ENCODE measurements at places on chromosomes 2 and 18.

DNA sequence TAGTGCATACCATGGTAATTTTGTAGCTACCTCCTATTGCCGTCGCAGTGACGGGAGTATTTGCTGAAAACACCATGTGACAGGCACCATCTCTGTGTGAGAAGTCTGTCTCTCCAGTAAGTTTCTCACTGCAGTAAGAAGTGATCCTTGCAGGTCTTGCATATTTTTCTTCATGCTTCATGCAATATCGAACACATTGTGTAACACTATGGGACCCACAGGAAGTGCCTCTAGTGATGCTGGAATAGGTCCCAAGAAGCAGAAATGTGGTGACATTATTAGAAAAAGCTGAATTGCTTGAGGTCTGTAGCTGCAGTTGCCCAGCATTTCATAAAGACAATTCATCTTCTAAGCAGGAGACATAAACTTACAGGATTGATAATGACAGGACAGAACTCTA lies 167.6 kb downstream of the DCDC2C start:
- no peak for DNase-seq

GRCh38 chr18:9708057-9708433 lies at the start of gene RAB31:
Gene RAB31, plus strand, starts transcription at chr18:9708301. Its CDS starts 105 bp downstream, at chr18:9708406.
- DNase-seq = peak; percentile 12

GRCh38 chr2:150232871-150233270 lies 254.6 kb downstream of the RND3 start:
- DNase-seq = no peak

DNA sequence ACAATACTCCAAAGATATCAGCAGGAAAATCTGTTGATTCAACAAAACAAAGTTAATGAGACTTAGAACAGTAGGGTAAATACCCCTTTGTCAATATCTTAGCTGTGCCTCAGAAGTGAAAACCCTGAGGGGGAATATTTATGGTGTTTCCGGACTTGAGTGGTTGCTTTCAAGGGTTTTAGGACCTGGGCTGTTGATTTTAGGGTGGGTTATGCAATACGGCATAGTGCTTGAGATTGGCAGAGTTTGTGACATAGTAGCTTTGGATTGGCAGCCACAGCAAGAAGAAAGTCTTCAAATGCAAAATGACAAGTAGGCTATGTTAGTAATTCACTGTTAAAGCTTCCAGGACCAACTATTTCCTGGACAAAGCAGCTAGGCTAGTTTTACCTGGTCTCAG lies 826.3 kb upstream of the CDH2 start:
- no peak for DNase-seq

DNA sequence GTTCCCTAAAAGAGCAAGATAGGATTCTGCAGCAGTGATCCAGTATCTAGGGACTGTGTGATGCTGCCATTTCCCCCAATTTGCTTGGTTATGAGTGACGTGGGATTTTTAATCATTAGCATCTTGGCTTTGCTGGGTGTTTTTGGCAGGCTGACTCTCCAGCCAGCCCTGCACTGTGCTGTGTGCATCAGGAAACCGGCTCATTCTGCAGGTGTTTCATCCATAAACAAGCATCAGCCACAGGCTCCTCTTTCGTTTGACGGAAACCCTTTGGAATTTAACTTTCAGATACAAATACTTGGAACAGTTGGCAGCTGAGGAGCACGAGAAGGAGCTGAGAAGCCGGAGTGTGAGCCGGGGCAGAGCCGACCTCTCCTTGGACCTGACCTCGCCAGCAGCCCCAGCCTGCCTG lies 135.9 kb downstream of the TPGS2 start:
- DNase-seq = no peak

DNA sequence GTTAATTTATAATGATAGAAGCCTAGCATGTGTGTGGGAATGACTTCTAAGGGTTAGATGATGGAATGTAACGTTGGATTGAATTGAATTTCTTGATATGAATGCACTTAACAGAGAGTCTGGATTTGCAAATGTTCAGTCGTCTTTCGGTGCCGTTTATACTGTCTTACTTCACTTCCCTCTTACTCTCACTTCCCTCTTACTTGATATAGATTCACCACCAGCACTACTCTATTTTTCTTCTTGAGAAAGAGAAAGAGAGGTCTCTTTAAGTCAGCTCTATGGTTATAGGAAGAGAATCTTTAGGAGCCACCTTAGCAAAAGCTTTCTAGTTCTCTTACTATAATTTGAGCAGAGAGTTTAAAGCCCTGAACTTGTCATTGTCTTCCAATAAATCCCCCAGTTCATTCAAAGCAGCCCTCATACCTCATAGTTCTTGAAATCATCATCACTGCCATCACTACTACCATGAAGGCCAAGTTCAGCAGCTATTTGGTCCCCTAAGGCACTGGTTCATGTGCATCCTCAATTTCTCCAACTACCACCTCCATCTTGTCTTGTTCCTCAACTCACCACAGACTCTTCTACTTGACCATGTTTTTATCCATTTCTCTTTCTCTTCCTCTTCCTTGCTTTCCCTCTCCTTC lies 501.7 kb upstream of the TCF4 start:
- DNase-seq = no peak

DNA sequence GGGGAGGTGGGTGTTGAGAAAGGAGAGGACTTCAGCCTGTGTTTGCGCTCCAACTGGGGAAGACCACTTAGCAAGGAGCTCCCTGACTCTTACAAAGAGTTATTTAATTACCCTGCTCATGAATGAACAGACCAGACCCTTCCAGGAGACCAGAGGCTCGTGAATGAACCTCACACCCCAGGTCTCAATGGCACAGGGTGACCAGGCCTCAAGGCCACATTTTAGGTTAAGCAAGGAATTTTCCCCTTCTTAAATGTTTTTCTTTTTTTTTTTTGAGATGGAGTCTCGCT lies 25.3 kb downstream of the SMAD7 start:
- DNase-seq = no peak

- no peak for DNase-seq
Observed at GRCh38 chr2:139374296-139374850, 594.2 kb upstream of the NXPH2 start.

GRCh38 chr2:112835536-112836162 lies 930 bp downstream of the IL1B start:
- no peak for DNase-seq

GRCh38 chr2:197954328-197954727 lies 149.9 kb downstream of the PLCL1 start:
- no peak for DNase-seq

DNA sequence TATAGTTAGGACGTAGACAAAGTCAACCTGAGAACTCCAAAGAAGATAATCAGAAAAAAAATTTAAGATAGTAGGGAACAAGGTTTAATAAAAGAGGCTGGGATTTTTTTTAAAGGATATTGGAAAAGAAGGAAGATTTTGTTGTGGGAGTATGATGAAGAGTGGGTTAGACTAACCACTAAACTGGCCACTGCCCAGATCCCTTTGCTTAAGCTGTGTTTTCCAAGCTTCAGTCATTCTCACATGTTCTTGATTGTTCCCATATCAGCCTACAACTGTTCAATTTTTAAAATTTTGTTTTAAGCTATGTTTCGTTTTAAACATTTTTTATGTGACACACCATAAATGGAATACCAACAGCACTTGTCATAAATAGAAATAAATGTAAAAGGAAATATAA lies 284.5 kb upstream of the MMADHC start:
- no peak for DNase-seq

- no peak for DNase-seq
Observed at GRCh38 chr2:62868947-62869346, 163.4 kb downstream of the EHBP1 start.

- no peak for DNase-seq
Observed at GRCh38 chr18:75365837-75366236, 61.7 kb downstream of the SMIM21 start.

DNA sequence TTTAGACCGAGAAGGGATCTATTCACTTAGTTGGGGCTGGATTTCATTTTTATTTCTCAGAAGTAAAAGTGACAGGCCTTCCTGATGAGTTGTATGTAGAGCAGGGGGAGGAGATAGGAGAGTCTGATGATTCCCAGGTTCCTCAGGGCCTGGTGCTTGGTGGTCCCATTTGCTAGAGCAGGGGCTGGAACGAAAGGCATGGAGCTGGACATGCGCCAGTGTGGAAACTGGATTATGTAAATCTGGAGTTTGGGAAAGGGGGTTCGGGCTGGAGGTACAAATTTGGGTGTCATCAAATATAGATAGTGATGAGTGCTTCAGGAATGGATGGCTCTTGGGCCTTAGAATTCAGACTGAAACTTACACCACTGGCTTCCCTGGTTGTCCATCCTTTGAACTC lies 27.5 kb downstream of the GNLY start:
- DNase-seq = no peak
